Stimulated activated CD8-positive, alpha-beta memory T cell treated with anti-CD3 and anti-CD28 coated beads, Interleukin-7, amount 100 ng/mL, for 1 hour (primary cell): ENCODE measurements at places on chromosomes 7 and 10.

- no peak for DNase-seq
Measured at GRCh38 chr10:95069286-95069685, at the start of gene CYP2C8. Gene CYP2C8, minus strand, starts transcription at chr10:95069497. Its CDS starts 95 bp downstream, at chr10:95069402.

DNA sequence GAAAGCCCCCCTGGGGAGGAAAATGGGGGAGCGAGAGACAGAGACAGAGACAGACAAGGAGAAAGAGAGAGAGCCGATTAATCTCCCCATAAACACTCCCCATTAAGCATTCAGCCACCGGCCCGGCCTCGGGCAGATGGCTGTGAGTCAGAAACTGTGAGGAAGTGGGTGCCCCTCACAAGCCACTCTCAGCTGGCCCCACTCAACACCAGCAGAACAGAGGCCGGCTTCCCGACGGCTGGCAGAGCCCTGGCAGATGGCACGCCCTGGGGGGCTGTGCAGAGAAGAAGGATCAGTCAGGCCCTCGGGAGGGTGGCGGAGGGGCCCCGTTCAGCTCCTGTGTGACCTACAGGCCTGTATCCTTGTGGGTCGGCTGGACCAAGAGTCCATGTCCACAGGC is 41.2 kb downstream of the CAMK2B start:
- DNase-seq = no peak

DNA sequence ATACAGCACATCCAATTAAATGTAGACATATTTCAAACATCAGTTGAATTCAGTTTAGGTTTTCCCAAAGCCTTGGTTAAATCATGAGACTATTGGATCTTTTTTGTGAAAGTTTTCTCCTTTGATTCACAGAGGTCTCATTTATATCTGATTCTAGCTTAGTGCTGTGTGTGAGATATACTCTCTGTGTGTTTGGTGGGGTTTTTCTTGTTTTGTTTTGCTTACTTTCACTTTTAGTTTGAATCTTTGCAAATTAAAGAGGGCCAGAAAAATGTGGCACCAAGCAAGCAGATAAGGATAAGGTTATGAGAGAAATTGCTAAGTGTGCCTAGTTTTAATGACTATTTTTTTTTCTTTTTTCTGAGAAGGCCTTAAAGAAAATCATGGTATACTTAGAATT is 12.6 kb upstream of the OR6B1 start:
- no peak for DNase-seq

GRCh38 chr10:91257310-91257709 is 36.8 kb downstream of the PCGF5 start:
- no peak for DNase-seq

DNA sequence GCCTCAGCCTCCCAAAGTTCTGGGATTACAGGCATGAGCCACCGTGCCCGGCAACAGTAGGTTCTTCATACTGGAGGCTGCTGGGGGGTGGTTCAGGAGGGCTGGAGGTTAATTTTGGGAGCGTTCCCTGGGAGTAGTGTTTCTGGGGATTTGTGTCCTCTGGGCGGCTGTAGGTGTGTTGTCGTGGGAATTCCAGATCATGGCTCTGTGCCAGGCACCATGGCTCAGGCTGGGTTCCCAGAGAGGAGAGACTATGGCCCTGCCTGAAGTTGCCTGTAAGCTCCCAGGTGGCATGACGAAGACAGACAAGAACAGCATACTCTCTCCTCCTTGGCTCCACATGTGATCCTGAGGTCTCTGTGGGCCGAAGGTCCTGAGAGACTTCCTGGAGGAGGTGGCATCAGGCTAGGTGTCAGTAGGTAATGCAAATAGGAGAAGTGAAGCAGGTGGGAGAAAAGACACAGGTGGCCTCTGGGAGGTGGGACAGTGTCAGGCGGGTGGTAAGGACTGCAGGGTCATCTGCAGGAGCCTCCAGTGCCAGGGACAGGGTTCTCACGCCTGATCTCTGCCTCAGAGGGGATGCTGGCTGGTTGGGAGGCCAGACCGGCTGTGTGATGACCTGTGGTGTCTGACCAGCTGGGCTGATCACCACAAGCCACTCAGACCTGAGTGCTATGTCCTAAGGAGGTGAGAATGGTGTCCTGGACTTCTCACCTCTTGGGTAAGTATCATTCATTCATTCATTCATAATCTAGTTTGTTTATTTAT is 18.7 kb downstream of the CLIP2 start:
- no peak for DNase-seq

- no peak for DNase-seq
Measured at GRCh38 chr10:79268161-79268601, 79.1 kb upstream of the PPIF start.

DNA sequence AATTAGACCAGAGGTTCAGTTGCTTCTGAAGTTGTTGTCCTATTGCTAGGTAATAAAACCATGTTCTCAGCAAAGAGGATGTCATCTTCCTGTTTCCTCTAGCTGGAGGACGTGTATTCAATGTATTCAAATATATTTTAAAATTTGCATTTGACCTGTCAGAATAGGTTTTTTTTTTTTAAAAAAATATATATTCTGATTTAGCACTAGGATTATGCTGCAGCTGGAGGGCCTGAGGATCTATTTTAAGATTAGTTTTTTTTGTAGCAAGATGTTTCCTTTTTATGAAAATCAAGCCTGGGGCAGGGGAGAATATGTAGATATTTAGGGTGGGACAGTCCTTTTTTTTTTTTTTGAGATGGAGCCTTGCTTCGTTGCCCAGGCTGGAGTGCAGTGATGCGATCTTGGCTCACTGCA is 337.0 kb downstream of the FRMD4A start:
- DNase-seq = no peak

GRCh38 chr7:52639981-52640380 is 395.5 kb upstream of the POM121L12 start:
- no peak for DNase-seq

- no peak for DNase-seq
Measured at GRCh38 chr10:90447831-90448230, 410.0 kb downstream of the HTR7 start.

GRCh38 chr10:99010286-99010685 is 225.4 kb downstream of the HPSE2 start:
- DNase-seq = no peak
